ENCODE measurements at places on chromosomes 12 and 14.

GRCh38 chr14:104023325-104024055 lies 62.0 kb upstream of the ASPG start:
- no peak for DNase-seq

DNA sequence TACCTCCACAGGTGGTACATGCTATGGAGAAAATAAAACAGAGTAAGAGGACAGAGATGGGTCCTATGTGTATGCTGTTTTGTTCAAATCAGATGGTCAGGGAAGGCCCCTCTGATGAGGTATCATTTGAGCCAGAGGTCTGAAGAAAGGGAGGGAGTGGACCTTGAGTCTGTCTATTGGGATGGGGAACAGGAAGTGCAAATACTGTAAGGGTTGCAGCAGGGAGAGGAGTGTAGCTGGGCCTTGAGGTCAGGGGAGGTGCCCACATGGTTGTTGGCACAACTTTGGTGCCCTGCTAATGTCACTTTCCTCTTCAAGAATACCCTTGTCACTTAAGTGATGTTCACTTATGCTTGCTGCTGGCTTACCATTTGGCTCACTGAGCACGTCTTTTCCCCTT lies 83.3 kb downstream of the PRKCH start:
- no peak for DNase-seq

GRCh38 chr12:20624718-20625117 lies 70.4 kb upstream of the SLCO1C1 start:
- DNase-seq, result no peak

- no peak for DNase-seq
Measured at GRCh38 chr12:19222558-19222957, 93.0 kb downstream of the PLEKHA5 start.

DNA sequence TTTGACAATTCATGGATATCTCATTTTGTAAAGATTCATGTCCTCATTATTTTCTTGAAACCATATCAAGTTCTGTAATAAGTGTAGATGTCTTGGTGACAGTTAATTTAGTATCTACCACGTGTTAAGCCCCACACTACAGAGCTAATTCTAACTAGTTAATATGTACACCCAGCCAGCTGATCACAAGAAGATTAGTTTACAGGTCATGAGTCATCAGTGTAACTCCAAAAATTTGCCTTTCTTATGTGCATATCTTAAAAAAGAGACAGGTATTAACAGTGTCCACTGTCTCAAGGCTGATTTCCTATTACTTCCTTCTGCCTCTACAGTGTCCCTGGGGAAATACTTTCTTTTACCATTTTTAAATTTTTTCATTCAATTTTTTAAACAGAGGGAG lies 13.3 kb upstream of the YBX3 start:
- DNase-seq, result no peak

- no peak for DNase-seq
Measured at GRCh38 chr14:89027097-89027740, 202.8 kb downstream of the TTC8 start.

- peak; percentile 58 for DNase-seq
Measured at GRCh38 chr14:63800651-63801375, 52.0 kb upstream of the SYNE2 start.

GRCh38 chr14:61872452-61872851 lies 110.2 kb downstream of the SNAPC1 start:
- DNase-seq, result no peak

GRCh38 chr12:30882706-30883105 lies 43.8 kb upstream of the TSPAN11 start:
- DNase-seq, result no peak

DNA sequence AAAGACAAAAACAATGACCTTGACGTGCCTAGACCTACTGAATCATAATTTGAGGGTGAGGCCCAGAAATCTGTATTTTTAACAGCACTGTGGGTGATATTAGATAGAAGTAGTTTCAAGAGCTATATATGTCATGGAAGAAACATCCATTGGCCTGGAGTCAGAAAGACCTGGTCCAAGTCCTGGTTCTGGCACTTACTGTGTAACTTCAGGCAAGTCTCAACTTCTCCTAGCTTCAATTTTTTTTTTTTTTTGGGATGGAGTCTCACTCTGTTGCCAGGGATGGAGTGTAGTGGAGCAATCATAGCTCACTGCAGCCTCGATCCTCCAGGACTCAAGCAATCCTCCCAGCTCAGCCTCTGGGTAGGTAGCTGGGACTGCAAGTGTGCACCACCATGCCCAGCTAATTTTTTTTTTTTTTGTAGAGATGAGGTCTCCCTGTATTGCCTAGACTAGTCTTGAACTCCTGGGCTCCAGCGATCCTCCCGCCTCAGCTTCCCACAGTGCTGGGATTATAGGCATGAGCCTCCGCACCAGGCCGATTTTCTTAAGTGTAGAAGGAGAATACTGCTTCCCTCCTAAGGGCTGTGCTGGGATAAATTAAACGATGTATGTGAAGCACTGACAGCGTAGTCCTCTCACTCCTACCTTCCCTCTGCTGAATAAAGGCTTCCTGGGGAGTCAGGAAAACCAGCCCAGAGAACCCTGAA lies 14.3 kb upstream of the GPX2 start:
- peak; percentile 23 for DNase-seq

DNA sequence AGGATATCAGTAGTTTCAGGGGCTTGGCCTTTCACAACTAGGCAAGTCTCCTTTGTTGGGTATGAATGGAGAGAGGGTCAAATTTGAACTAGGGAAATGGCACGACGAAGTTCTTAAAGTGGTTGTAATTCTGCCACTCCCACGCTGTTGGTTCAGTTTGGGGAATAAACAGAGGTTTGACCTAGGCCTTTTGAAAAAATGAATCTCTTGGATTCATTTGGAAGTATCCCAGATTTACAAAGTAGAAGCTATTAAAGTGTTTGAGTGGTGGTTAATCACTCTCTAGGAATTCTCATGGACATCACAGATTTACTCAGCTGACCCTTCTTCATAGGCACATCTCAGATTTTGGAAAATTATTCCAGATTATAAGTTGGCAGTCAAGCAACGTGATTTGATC lies 14.8 kb downstream of the BATF start:
- DNase-seq, result no peak

Data from dorsolateral prefrontal cortex (tissue), 122 donors.